Activated naive CD8-positive, alpha-beta T cell treated with anti-CD3 and anti-CD28 coated beads, Interleukin-2, amount 50 U/mL, for 24 hours (primary cell): ENCODE measurements at places on chromosomes 3 and 15.

- DNase-seq = no peak
These were observed 106.4 kb downstream of the PTPRG start for GRCh38 chr3:61667814-61668213.

GRCh38 chr3:114022145-114022802 is 34.1 kb downstream of the CCDC191 start:
- no peak for DNase-seq

DNA sequence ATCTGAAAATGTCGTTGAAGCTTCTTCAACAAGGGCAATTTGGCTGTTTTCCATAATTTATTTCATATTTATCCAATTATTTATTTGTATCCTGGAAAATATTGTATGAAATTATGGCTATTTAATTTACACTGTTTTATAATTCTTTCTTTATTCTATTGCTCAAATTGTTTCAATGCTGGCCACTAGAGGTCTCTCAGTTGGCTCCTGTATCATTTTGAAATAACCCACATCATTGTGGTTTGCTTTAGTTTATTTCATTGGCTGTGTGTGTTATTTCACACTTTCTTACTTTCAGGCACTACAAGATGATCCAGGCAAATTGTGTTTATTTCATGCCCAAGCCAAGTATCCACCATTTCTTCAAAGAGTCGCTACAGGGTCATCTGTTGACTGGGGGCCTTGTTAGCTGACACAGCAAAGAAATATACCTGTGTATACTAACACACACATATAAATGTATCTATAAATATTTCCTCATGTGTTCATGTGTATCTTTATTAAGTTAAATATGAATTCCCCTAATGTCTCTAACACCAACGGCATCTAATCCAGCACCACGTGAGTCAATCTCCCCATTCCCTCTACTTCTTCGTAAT is 86.2 kb downstream of the NPAP1 start:
- no peak for DNase-seq

DNA sequence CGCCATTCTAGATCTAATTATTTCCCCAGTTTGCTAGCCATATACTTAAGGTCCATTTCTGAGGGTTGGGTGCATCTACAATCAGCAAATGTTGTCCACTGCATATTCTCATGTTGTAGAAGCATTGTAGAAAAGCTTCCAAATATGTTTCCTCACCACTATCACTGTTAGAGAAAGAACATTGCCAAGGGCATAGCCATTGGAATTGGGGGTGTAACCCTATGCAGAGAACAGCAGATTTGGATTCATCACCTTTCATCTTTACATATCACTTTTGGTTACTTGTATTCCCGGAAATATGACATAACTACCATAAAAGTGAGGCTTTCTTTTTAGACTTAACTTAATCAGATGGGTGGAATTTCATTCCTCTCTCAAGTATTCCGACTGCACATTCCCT is 203.6 kb downstream of the LSAMP start:
- no peak for DNase-seq

DNA sequence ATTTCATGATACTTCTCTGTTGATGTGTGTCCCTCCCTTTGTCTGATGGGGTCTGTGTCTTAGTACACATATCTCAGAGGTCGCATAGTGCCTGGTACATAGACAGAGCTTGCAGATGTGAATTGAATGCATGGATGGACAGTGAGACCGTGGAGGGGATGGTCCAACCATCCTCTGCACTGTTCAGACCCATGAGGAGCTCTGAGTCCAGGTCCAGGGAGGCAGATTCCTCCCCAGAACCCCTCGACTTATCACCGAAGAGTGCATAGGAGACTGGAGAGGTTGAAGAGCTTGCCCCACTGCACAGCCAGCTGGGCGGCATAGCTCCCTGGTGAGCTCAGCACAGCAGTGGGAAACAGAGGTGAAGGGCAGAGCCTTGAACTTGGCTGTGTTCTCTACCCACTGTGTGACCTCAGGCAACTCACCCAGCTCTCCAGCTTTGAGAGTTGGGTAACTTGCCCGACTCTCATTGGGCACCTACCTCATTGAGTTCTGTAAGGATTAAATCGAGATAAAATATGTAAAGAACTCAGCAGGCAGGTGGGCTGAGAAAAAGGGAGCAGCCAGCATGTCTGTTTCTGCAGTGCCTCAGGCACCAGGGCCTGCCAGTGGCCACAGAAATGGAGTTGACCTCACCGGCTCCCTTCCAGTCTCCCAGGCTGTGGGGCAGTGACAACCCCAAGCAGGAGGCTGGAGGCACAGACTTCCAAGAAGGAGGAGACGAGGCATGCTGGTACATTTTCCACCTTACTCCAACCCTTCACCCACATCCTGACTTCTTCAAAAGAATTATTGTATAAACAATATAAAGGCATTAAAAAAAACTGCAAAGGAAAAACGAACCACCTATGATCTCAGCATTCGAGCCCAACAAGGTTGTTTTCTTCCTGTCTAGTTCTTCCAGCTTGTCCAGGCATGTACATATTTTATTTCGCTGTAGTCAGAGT is 54.1 kb upstream of the TFRC start:
- DNase-seq = no peak

GRCh38 chr15:100762289-100762688 is 117.3 kb upstream of the ALDH1A3 start:
- no peak for DNase-seq

GRCh38 chr3:5055357-5056110 is 66.6 kb upstream of the ARL8B start:
- no peak for DNase-seq
